Stimulated activated CD4-positive, alpha-beta T cell treated with anti-CD3 and anti-CD28 coated beads, Interleukin-1b, Interleukin-23, amount 100 ng/mL, for 1 hour (primary cell): ENCODE measurements at places on chromosomes 7 and 10.
A peak's percentile ranks its signal among the peaks of the same experiment; 100 is the strongest.

DNA sequence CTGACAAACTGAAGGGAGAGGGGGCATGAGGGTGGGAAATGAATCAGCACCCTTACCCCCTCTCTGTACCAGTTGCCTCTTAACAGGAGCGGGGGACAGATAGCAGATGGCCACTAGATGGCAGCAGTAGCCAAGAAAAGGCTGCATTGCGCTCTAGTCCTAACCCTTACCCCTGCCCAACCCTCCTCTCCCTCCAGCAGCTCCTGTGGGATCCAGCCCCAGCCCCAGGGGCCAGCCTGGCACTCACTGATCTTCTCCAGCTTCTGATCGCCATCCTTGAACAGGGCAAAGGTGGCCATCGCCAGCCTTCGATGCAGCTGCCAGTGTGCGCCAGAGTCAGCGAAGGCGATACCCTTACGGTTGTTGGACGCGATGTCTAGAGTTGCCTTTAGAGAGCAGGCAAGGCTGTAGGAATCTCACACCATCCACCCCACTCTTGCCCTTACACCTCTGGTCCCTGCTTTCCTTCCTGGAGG lies 2.2 kb downstream of the CYP17A1 start:
- peak; percentile 58 for DNase-seq

GRCh38 chr10:1208366-1209311 lies 152.5 kb downstream of the WDR37 start:
- no peak for DNase-seq

GRCh38 chr7:34160261-34160752 lies 255.0 kb downstream of the BMPER start:
- DNase-seq = no peak

GRCh38 chr10:127996586-127996985 lies 89.7 kb downstream of the PTPRE start:
- DNase-seq = no peak

- no peak for DNase-seq
These were observed 20.7 kb downstream of the PIK3AP1 start for GRCh38 chr10:96699613-96700012.

DNA sequence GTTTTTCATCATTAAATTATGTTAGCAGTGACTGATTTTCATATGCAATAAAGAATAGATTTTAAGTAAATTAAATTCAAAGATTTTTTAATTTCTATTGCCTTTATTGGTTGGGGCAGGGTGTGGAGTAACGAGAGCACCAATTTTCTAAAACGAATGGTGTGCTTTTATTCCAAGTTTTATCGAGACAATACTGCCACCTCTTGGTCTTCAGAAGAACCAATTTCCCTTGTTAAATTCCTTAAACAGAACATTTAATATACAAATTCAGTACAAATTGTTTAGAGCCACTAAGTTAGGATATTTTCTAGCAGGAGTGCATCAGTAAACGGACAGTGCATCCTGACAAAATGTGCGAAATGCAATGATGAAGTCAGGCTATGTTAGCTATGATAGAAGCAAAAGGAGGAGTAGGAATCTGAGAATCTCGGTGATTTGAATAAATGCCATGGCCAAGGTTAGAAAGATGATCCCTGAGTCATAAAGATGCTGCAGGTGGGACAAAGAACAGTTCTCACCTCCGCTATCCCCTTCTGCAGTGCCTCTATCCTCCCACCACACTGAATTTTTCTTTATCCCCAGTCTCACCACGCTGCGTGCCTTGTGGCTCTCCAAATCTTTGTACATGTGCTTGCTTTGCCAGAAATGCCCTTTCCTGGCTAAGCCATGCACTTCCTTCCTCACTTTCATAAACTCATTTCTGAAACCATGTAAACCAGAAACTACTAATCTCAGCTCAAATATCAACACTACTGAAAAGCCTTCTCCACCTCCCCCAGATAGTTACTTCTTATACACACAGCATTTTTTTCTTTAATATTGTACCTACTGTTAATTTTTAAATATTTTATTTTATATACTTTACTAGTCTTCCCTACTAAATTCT lies 31.9 kb upstream of the AGBL3 start:
- no peak for DNase-seq

DNA sequence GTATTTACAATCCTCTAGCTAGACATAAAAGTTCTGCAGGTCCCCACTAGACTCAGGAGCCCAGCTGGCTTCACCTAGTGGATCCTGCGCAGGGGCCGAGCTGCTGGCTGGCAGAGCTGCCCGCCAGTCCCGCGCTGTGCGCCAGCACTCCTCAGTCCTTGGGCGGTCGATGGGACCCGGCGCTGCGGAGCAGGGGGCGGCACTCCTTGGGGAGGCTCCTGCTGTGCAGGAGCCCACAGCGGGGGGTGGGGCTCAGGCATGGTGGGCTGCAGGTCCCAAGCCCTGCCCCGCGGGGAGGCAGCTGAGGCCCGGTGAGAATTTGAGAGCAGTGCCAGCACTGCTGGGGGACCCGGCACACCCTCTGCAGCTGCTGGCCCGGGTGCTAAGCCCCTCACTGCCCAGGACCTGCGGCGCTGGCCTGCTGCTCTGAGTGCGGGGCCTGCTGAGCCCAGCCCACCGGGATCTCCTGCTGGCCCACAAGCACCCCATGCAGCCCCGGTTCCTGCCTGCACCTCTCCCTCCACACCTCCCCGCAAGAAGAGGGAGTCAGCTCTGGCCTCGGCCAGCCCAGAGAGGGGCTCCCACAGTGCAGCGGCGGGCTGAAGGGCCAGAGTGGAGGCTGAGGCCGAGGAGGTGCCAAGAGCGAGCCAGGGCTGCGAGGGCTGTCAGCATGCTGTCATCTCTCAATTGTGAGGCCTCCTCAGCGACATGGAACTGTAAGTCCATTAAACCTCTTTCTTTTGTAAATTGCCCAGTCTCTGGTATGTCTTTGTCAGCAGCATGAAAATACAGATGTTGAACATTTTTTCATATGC lies 63.1 kb downstream of the TFAM start:
- DNase-seq = no peak
